ENCODE measurements at places on chromosomes 4 and X. TPM values are rescaled to one million over a fixed set of nuclear protein-coding genes. Genes with fewer than 3 reads are reported as not detected.

DNA sequence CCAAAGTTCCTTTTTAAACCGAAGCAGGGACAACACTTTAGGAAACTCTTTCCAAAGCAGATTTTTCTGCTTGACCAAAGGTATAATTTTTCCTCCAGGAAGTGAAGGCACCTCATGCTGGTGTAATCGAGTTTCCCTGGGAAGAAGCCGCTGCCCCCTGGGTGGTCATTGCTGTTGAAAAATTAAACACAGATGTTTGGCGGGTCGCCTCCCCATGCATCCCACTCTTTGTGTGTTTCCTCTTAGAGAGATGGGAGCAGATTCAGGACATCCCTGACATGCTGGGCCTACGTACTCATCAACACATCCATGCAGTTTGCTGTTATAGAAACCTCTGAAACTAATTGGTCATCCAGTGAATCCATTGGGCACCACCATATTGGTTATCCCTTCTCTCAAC is 179.2 kb upstream of the HCCS start:
- DNase-seq: no peak
- no peak overlapping the region for H3K27ac ChIP-seq
- no peaks in the 10 kb centered on the region for H3K27me3 ChIP-seq
- H3K4me1 ChIP-seq: no peaks in the 10 kb centered on the region
- no peaks in the 10 kb centered on the region for H3K36me3 ChIP-seq

The SLC4A4 gene
- total RNA-seq: 0.08 TPM

The IL2 gene
- total RNA-seq: not detected

DNA sequence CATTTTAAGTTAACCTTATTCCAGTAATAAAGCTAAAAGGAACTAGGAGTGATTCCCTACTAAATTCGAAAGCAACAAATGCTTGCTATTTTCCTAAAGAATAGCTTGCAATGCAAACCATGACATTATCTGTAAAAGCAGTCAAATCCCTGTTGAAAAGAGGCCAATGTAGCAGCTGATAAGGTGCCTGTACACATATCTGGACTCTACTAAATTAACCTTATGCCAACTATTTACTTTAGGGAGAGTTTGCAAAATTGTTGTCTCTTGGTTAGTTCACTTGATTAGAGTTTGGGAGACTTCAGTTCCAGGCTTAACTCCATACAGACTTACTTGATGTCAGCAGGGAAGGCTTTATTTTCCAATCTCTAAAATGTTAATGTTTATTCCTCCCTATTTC is 6.0 kb downstream of the IL13RA2 start:
- H3K4me3 ChIP-seq: no peak overlapping the region
- H3K4me1 ChIP-seq: no peaks in the 10 kb centered on the region
- no peak overlapping the region for H3K27ac ChIP-seq
- H3K27me3 ChIP-seq: no peaks in the 10 kb centered on the region

The CT45A10 gene
- not detected for total RNA-seq

The SULT1E1 gene
- not detected for total RNA-seq

DNA sequence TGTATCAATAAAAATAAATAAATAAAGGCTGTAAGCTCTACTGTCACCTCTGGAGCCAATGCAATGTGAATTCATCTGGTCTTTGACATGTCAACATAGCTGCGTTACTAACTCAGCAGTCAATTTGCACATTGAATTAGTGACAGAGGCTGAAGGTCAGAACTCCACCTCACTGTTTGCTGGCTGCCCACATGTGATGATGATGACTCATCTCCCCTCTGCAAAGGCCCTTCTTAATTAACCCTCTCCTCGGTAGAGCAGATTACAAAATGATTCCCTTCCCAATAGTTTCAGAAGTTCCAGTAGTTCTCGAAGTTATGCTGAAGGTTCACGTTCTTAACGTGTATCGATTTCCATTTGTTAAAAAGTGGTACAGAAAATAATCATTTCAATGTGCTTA is 1626.0 kb upstream of the TENM3 start:
- no peak overlapping the region for H3K4me3 ChIP-seq
- H3K4me1 ChIP-seq: no peaks in the 10 kb centered on the region
- no peaks in the 10 kb centered on the region for H3K36me3 ChIP-seq
- H3K27ac ChIP-seq: no peak overlapping the region
- DNase-seq: no peak

The PNMA3 gene
- 7.9 TPM for total RNA-seq

DNA sequence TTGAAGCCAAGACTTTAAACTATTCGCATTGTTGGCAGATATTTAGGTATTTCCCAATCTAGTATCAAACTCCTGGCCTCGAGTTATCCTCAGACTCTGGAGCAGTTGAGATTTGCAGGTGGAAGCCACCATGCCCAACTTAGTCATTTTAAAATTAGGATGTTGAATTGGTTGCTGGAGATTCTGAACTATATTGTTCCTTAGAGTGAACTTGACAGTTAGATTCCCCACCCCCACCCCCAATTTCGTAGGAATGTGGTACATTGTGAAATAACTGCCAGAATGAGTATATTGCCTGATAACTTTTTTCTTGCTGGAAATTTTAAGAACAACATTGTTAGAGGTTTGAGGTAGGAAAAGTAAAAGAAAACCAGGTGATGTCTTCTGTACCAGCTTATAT is 2.3 kb downstream of the NOCT start:
- H3K36me3 ChIP-seq: no peaks in the 10 kb centered on the region
- no peak for DNase-seq
- no peak overlapping the region for H3K27ac ChIP-seq
- H3K4me3 ChIP-seq: peak overlapping the region; percentile 15
- H3K27me3 ChIP-seq: no peaks in the 10 kb centered on the region

DNA sequence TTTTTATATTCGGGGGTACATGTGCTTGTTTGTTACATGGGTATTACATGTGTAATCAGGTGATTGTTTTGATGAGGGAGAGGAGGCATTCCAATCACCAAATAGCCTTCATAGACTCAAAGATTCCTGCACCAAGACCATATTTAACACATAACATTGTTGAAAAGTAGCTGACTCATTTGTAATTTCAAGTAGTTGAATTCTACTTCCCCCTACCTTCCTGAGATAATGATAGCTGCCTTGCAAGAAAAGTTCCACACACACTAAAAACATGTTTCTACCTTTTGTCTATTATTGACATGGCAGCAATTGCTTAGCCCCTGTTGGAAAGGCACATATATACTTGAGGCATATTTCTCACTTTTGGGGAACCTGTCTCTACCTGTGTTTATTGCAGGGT is 16.1 kb downstream of the PGAM4 start:
- no peak overlapping the region for H3K27ac ChIP-seq
- peaks cover 11% of the 10 kb centered on the region for H3K36me3 ChIP-seq
- H3K27me3 ChIP-seq: no peaks in the 10 kb centered on the region
- H3K4me3 ChIP-seq: no peak overlapping the region

DNA sequence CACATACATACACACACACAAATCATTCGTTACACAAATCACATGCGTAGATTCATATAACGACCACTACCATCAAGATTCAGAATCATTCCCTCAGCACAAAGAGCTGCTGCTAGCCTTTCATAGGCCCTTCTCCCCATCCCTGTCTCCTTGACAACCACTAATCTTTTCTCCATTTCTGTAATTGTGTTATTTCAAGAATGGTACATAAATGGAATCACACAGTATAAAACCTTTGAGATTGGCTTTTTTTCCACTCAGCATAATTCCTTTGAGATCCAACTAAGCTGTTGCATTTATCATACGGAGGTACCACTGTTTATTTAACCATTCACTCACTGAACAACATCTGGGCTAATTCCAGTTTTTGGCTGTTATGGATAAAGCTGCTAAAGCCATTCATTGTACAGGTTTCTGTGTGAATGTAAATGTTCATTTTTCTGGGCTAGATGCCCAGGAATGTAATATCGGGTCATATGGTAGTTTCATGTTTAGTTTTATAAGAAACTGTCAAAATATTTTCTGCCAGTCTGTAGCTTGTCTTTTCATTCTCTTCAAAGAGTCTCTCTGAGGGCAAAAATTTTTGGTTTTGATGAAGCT is 64.1 kb downstream of the USP11 start:
- peaks cover 2% of the 10 kb centered on the region for H3K4me1 ChIP-seq
- H3K27me3 ChIP-seq: no peaks in the 10 kb centered on the region
- H3K27ac ChIP-seq: no peak overlapping the region
- H3K4me3 ChIP-seq: no peak overlapping the region

The RNF175 gene
- 0.60 TPM for total RNA-seq

GRCh38 chrX:126718440-126718839 is 101.1 kb upstream of the PRR32 start:
- no peak overlapping the region for H3K4me3 ChIP-seq
- H3K36me3 ChIP-seq: no peaks in the 10 kb centered on the region
- H3K4me1 ChIP-seq: no peaks in the 10 kb centered on the region
- no peaks in the 10 kb centered on the region for H3K27me3 ChIP-seq

The SLIT2 gene
- not detected for total RNA-seq

The EOLA2 gene
- 47.1 TPM for total RNA-seq

The HPGD gene
- 6.8 TPM for total RNA-seq

DNA sequence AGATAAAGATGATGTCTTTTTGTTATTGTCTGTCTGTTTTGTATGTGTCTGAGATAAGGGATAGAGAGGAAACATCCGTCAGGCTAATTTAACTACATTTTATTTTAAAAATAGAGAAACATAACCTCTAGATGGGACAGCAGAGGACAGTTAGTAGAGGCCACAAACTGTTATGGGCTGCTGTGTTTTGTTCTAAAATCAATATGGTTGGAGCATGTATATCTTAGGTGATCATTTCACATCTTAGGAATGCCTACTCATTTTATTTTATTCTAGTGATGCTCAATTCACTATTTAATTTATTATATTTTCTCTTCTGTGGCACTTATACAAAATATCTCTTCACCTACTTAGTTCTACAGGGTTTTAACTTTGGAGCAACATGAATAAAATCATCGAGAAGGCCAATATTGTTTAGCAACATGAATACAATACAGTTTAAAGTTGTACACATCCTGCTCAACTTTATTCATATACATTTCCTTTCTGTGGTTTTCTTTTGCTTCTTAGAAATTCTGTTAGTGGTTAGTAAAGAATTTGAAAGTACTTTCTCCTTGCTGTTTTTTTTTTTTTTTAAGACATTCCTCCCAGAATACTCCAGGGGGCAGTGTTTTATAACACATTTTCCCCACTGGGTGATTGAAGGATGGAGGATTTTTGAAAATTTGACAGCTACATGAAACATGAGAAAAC is 392.9 kb downstream of the UNC5C start:
- no peaks in the 10 kb centered on the region for H3K36me3 ChIP-seq
- peak overlapping the region; percentile 65 for H3K27ac ChIP-seq
- H3K4me1 ChIP-seq: peaks cover 13% of the 10 kb centered on the region
- H3K27me3 ChIP-seq: no peaks in the 10 kb centered on the region
- H3K4me3 ChIP-seq: peak overlapping the region; percentile 69
- DNase-seq: no peak

DNA sequence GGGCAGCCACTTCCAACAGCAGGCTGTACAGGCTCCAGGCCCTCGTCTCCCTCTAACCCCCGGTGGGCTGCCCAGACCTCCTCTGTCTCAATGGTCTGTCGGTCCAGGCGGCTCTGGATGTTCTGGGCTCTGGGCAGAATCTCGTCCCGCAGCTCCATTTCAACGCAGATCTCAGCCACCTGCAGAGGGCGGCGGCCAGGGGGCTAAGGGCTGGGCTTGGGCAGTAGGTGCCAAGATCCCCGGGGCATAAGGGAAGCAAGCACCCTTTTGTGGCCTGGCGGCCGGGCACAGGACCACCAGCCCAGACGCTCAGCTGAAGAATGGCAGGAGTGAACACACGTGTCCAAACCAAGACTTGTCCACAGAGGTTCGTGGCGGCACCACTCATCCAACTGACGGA is 9.2 kb downstream of the AVPR2 start:
- peaks cover 55% of the 10 kb centered on the region for H3K36me3 ChIP-seq
- H3K27me3 ChIP-seq: no peaks in the 10 kb centered on the region
- H3K4me3 ChIP-seq: no peak overlapping the region
- H3K27ac ChIP-seq: peak overlapping the region; percentile 59
- DNase-seq: no peak

DNA sequence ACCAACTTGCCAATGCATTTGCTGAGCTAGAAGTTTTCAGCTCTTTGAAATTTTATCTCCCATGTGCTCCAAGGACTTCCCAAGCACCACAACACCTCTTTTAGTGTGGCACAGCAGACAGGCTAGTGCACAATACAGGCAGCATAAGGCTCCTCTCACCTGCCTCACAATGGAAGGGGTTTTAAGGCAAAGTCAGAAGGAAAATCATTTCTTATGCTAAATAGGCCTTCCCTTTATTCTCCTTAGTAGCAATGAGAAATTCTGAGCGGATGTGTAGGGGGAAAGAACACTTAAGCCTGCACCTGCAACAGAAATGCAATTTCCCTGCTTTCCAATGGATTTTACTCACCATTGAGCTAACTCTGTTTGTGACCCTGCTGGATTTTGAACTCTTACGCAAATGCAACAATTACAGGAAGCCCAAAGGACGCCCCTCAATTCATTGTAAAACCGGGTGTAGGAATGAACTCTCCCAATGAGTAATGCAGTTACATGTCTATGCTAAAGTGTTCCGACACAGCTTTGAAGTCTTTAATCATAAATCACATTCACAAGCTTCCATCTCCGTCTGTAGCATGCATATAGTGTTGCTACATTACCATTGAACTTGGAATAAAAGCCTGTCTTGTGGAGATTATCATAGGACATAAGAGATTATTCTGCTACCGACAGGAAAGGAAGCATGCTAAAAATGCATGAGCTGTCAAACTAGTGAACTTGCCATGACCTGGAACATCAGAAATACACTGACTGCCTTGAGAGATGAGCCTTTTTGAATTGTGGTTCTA is 1084.9 kb downstream of the RPA4 start:
- no peak overlapping the region for H3K27ac ChIP-seq
- DNase-seq: no peak
- no peaks in the 10 kb centered on the region for H3K36me3 ChIP-seq
- no peak overlapping the region for H3K4me3 ChIP-seq
- no peaks in the 10 kb centered on the region for H3K4me1 ChIP-seq
- no peaks in the 10 kb centered on the region for H3K27me3 ChIP-seq

- no peak for DNase-seq
- no peaks in the 10 kb centered on the region for H3K4me1 ChIP-seq
- H3K4me3 ChIP-seq: no peak overlapping the region
Measured at GRCh38 chrX:117510453-117510852, 606.2 kb downstream of the KLHL13 start.

- DNase-seq: no peak
- H3K4me3 ChIP-seq: no peak overlapping the region
- no peak overlapping the region for H3K27ac ChIP-seq
- H3K27me3 ChIP-seq: peaks cover 51% of the 10 kb centered on the region
- peaks cover 24% of the 10 kb centered on the region for H3K4me1 ChIP-seq
- no peaks in the 10 kb centered on the region for H3K36me3 ChIP-seq
Measured at GRCh38 chrX:633043-633984, 2.7 kb downstream of the SHOX start.

GRCh38 chr4:75675004-75675531 is 1.9 kb upstream of the G3BP2 start:
- no peaks in the 10 kb centered on the region for H3K36me3 ChIP-seq
- no peak overlapping the region for H3K4me3 ChIP-seq
- no peaks in the 10 kb centered on the region for H3K27me3 ChIP-seq
- no peak for DNase-seq

GRCh38 chrX:19677121-19677520 is 161.8 kb upstream of the MAP3K15 start:
- no peak overlapping the region for H3K4me3 ChIP-seq
- H3K27ac ChIP-seq: no peak overlapping the region
- no peak for DNase-seq
- peaks cover 69% of the 10 kb centered on the region for H3K4me1 ChIP-seq
- H3K36me3 ChIP-seq: peaks cover 9% of the 10 kb centered on the region
- no peaks in the 10 kb centered on the region for H3K27me3 ChIP-seq

The LAMP2 gene
- 39.5 TPM for total RNA-seq

Measured in naive thymus-derived CD8-positive, alpha-beta T cell (primary cell).